Activated CD4-positive, alpha-beta T cell treated with anti-CD3 and anti-CD28 coated beads for 1 hour (primary cell): ENCODE measurements at places on chromosomes 13 and 19.
A peak's percentile ranks its signal among the peaks of the same experiment; 100 is the strongest.

- DNase-seq = no peak
These were observed 22.8 kb downstream of the RFX1 start for GRCh38 chr19:13983213-13983889.

DNA sequence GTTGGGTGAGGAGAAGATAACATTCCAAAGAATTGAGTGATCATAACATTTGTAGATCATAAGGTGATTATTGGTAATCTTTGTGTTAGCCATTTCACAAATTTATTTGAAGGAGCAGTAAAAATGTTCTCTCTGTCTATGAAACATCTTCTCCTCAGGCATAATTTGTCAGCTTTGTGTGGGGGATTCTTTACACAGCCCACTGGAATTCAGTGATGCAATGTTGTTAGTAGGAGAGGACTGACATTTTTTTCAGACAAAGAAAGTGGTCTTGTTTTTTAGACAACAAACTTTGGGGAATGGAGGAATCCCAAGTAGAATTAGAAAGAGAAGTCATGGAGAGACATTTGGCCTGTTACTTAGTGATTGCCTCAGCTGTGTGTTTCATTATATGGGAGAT, 100.3 kb downstream of the ITGBL1 start:
- no peak for DNase-seq

GRCh38 chr13:100039740-100040139, 49.2 kb upstream of the PCCA start:
- no peak for DNase-seq

DNA sequence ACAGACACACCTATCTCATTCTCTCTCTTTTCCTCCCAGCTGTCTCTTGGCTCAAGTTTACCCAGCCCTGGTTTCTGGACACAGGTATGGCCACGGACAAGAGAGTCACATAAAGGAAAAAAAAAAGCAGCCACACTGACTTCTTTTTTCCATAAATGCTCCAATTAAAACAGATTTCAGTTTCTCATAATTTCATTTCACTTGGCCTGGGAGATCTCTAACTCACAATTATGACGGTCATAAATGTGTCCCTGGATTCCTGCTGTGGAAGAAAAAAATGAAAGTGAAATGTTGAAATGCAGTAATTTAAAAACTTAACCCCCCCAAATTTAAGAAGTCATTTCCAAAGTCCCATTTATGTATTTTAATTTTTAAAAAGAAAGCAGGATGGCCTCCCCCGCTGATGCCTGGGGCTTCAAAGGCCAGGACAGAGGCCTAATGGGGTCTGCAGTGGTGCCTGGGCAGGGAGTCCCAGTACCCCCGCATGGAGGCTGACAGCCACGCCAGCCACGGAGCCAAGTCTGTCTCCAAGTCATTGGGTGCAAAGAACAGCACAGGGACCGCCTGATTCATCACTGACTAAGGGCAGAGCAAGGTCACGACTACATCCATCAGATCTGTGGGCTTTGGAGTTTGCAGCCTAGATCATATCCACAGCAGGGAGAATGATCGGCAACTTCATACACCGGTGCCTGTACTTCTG, 79.7 kb downstream of the TSHZ3 start:
- DNase-seq = no peak

GRCh38 chr13:95629071-95629470, 15.4 kb downstream of the DZIP1 start:
- DNase-seq = no peak

- peak; percentile 48 for DNase-seq
These were observed 9.0 kb upstream of the JUND start for GRCh38 chr19:18290302-18291018.

DNA sequence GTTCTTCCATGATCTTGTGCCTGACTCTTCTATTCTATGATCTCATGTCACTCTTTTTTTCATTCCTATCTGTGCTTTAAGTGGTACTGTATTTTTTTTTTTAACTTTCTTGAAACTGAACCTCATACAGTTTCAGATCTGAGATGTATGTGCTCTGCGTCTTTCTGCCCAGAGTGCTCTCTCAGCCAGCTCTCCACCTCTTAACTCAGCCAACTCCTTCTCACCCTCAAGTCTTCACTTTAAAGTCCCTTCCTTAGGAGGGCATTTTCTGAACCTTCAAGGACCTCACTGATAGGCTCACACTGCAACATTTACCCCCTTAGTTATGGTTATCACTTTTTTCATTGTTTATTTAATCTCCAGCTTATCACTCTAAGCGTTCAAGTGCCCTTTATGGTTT, 158.7 kb downstream of the IRS2 start:
- DNase-seq = no peak

- DNase-seq = peak; percentile 73
These were observed at the start of gene SLAIN1 for GRCh38 chr13:77697217-77698103. Gene SLAIN1 (plus strand): TSS chr13:77697687. CDS start chr13:77697914, 227 bp downstream.

GRCh38 chr19:3743486-3743885, 18.0 kb downstream of the APBA3 start:
- no peak for DNase-seq

DNA sequence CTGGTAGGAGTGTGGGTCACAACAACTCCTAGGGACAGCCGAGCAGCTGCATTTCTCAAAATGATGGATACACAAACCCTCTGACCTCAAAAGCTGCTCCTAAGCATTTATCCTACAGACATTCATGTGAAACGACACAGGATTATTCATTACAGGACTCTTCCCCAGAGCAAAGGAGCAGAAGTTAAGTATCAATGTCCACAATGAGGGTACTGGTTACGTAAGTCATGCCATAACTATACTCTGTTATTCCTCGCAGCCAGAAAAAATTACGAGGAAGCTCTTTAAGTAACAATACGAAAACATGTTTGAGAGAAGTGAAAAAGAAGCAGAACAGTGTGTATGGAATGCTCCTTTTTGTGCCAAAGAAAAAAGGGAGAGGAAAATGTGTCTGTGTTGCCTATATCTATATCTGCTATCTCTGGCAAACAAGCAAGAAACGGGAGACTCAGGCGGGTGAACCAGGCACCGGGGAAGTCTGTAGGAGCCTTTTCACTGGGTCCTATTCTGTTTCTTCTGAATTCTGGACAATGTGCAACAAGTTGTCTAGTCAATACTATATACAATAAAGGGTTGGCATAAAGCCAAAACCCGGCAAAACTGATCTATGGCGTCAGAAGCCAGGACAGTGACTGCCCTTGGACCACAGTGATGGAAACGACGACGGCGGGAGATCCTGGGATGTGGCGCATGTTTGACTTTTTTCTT, 1.3 kb downstream of the ISOC2 start:
- DNase-seq = no peak

GRCh38 chr19:27929399-27929798, 1283.6 kb downstream of the UQCRFS1 start:
- DNase-seq = no peak

- DNase-seq = no peak
These were observed 698.2 kb downstream of the PCDH17 start for GRCh38 chr13:58329746-58330145.

DNA sequence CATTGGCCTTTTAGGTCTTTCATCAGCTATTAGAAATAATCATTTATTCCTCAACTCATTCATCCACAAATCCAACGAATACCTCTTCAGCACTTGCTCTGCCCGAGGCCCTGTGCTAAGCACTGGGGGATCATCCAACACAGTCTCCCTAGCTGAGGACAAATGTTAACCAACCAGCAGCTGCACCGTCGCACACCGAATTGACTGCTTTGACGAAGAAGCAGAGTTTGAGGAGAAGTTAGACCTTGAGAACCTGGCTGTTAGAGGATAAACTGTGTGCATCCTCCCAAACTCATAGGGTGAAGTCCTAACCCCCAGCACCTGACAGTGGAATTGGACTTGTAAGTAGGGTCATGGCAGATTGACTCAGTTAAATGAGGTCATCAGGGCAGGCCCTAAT, 170.9 kb downstream of the USP12 start:
- no peak for DNase-seq

DNA sequence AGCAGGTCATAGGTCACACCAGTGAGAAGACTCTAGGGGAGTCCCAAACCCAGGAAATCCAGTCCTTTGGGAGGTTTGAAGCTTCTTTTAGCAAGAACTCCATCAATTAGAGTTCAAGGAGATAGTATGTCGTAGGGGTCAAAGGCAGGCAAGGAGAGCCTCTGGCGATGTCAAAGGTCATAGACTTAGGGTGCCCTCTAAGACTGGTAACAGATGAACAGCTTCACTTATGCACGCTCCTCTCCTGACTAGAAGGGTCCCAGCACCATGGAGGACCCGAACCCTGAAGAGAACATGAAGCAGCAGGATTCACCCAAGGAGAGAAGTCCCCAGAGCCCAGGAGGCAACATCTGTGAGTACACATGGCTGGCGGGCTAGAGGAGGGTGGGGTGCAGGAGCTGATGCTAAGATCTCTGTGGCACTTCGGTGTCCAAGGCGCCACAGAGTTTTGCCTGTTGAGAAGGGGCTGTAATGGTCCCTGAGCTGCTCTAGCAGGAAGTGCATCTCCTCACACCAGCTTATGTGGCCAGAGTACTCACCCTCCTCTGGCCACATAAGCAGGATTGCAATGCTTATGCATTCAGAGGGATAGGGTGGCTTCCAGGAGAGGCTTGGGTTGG, 557 bp downstream of the ZNF576 start:
- no peak for DNase-seq

GRCh38 chr13:46345866-46346265, 41.2 kb downstream of the RUBCNL start:
- no peak for DNase-seq

DNA sequence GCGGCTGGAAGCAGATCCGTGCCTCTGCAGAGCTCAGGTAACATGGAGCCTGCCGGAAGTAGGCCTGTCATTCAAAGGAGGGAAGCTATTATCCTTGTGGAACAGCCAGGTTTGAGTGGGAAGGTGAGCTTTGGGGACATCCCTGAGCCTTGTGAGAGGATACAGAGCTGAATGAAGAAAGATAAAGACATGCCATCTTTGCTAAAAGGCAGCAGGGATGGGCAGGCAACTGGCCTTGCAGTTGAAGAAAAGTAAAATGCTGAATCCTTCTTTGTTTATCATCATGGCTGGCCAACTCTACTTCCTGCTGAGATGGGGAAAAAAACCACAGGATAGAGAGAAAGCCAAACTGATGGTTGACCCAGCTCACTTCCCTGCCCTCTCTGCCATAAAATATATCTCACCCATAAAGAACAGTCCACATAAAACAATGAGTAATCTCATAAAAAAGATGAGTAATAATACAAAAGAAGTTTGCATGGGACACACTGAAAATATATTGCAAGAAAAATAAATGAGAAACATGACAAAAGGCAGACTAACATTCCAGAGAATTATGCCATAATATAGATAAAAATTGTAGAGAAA, 226.3 kb downstream of the DLEU7 start:
- no peak for DNase-seq

DNA sequence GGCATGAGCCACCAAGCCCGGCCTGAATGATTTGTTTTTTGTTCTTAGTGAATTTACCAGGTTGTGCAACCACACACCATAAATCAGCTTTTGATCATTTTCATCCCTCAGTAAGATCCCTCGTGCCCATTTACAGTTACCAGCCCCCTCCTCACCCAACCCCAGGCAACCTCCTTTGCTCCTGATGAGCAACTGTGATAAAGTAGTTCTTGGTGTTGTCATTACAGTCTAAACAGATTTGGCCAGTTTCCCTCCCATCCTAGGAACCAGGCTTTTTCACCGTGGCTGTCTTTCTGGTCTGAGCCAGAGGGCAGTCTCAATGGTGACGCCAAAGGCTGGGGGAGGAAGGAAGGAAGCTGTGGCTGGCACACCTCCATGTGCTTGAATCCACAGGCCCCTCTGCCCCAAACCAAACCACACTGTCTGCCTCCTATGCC, 61.2 kb upstream of the WDFY2 start:
- DNase-seq = no peak

DNA sequence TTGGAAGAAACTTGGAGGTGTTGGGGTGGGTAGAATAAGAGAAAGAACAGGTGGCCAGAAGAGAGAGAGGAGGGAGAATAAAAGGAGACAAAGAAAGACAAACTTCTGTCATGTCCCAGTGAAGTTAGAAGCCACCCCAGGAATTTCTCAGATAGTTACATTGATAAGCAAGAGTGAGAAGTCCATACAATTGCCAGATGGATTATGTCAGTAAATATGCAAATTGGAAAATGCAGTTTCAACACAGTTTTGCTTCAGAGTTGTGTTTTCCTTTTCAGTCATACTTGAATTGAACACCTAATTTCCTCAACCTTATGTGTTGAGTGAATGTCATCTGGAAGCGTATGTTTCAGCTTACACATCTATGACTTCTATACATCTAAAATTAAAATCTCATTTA, 139.2 kb downstream of the RXFP2 start:
- DNase-seq = no peak

DNA sequence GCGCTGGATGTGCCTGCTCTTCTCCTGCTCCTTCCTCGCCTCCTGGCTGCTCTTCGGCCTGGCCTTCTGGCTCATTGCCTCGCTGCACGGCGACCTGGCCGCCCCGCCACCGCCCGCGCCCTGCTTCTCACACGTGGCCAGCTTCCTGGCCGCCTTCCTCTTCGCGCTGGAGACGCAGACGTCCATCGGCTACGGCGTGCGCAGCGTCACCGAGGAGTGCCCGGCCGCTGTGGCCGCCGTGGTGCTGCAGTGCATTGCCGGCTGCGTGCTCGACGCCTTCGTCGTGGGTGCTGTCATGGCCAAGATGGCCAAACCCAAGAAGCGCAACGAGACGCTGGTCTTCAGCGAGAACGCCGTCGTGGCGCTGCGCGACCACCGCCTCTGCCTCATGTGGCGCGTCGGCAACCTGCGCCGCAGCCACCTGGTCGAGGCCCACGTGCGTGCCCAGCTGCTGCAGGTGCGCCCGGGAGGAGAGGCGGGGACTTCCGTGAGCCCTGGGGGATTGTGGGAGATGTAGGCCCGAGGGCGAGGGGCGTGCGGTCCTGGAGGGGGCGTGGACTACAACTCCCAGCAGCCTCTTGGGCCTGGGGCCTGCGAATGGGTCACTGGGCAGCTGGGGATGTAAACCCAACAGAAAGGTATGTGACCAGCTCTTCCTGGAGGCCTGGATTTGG, 6.7 kb downstream of the KCNJ14 start:
- DNase-seq = no peak

DNA sequence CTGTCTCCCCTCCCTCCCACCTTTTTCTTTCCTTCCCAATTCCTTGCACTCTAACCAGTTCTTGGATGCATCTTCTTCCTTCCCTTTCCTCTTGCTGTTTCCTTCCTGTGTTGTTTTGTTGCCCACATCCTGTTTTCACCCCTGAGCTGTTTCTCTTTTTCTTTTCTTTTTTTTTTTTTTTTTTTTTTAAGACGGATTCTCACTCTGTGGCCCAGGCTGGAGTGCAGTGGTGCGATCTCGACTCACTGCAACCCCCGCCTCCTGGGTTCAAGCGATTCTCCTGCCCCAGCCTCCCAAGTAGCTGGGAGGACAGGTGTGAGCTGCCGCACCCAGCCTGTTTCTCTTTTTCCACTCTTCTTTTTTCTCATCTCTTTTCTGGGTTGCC, 6.9 kb downstream of the MYADM start:
- DNase-seq = no peak

- DNase-seq = no peak
These were observed 381.0 kb downstream of the TSHZ3 start for GRCh38 chr19:30968210-30968609.
